ENCODE measurements at places on chromosomes 5 and 9. TPM values are rescaled to one million over a fixed set of nuclear protein-coding genes. Genes with fewer than 3 reads are reported as not detected.

The PCDHGA3 gene
- total RNA-seq: not detected

The C1QTNF3 gene
- total RNA-seq: 2.1 TPM

The PKD2L2 gene
- not detected for total RNA-seq

The C5 gene
- 12.3 TPM for total RNA-seq

The ANGPTL2 gene
- total RNA-seq: not detected

The TLX3 gene
- total RNA-seq: 6.5 TPM

The LRSAM1 gene
- 12.0 TPM for total RNA-seq

The SPINK6 gene
- total RNA-seq: not detected

The NR5A1 gene
- not detected for total RNA-seq

The ACTBL2 gene
- 0.45 TPM for total RNA-seq

The NKD2 gene
- total RNA-seq: 0.47 TPM

The ZNF879 gene
- total RNA-seq: 1.4 TPM

The FAM221B gene
- total RNA-seq: not detected

The ASS1 gene
- total RNA-seq: 40.3 TPM

The PCDHB14 gene
- total RNA-seq: 6.3 TPM

- H3K27me3 ChIP-seq: no peaks in the 10 kb centered on the region
- H3K4me3 ChIP-seq: no peak overlapping the region
- H3K36me3 ChIP-seq: no peaks in the 10 kb centered on the region
- DNase-seq: no peak
These were observed 141.6 kb downstream of the NR3C1 start for GRCh38 chr5:143261748-143262392.

DNA sequence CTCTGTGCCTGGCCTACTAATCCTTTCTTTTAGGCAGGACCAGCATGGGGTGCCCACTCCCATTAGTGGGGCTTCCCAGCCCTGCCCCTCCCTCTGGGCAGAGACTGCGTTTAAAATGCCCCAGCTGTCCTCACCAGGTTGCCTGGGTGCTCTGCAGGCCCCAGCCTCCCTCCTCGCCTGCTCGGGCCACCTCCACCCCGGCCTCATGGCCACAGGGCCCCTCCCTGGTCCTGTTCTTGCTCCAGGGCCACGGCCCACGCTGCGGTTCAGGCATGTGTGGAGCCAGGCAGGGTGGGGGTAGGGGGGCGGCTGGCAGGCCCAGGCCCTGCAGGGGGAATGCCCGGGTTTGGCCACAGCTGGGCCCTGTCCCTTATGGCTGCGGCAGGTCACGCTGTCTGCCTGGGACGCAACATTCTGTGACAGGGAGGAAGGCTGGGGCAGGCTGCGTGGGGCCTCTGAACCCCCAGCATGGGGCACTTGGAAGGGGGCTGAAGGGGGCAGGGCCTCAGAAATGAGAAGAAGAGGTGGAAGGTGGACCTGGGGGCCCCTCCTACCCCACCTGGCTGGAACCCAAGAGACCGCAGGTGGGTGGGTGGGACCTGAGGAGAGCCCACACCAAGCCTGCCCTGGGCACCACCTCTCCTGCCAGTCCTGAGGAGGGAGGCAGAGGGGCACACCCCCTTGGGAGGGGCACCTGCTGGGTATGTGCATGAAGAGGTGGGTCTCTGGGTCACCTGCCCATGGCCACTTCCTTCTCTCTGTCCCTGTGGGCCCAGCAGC lies at the start of gene LCN12:
Gene LCN12, plus strand, starts transcription at position 733 of the 780 bp plus-strand sequence. CDS start 55 bp downstream, outside the sequence.
- H3K27ac ChIP-seq: no peak within 1 kb of the TSS
- no peaks in the 10 kb centered on the region for H3K27me3 ChIP-seq
- H3K4me1 ChIP-seq: no peaks in the 10 kb centered on the region
- H3K36me3 ChIP-seq: peaks cover 19% of the 10 kb centered on the region
- H3K4me3 ChIP-seq: no peak within 1 kb of the TSS
- no peak for DNase-seq

GRCh38 chr5:143222287-143223231 lies 180.9 kb downstream of the NR3C1 start:
- peaks cover 21% of the 10 kb centered on the region for H3K4me1 ChIP-seq
- no peak overlapping the region for H3K27ac ChIP-seq
- DNase-seq: no peak
- H3K4me3 ChIP-seq: no peak overlapping the region
- no peaks in the 10 kb centered on the region for H3K27me3 ChIP-seq

DNA sequence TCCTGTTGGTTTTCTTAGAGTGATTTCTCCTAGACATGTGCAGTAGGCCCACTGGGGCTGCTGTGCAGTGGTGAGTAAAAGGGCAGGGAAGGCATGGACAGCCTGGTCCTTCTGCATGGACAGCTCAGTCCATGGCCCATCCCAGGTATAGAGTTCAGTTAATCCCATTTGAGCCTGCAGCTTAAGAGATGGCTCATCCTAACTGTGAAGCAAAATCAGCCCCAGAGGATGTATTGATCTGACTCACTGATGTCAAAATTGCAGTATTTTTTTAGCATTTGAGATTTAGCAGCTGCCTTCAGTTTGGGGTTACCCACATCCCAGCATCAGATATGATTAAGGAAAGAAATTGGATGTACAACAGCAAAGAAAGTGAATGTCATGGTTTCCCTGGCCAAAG lies 93.4 kb downstream of the PDE6A start:
- H3K36me3 ChIP-seq: peaks cover 10% of the 10 kb centered on the region
- H3K27me3 ChIP-seq: no peaks in the 10 kb centered on the region
- peaks cover 7% of the 10 kb centered on the region for H3K4me1 ChIP-seq
- no peak overlapping the region for H3K27ac ChIP-seq
- H3K4me3 ChIP-seq: no peak overlapping the region
- no peak for DNase-seq

GRCh38 chr5:14417792-14418765 lies 163.5 kb upstream of the OTULINL start:
- no peak for DNase-seq
- H3K4me1 ChIP-seq: no peaks in the 10 kb centered on the region
- no peak overlapping the region for H3K27ac ChIP-seq

- H3K36me3 ChIP-seq: no peaks in the 10 kb centered on the region
- no peak overlapping the region for H3K27ac ChIP-seq
- DNase-seq: no peak
- no peaks in the 10 kb centered on the region for H3K4me1 ChIP-seq
These were observed 14.6 kb upstream of the C1QTNF3 start for GRCh38 chr5:34057569-34057968.

GRCh38 chr9:82673919-82674318 lies 389.0 kb downstream of the RASEF start:
- no peak overlapping the region for H3K4me3 ChIP-seq
- H3K27me3 ChIP-seq: no peaks in the 10 kb centered on the region
- no peak for DNase-seq
- H3K27ac ChIP-seq: no peak overlapping the region
- no peaks in the 10 kb centered on the region for H3K36me3 ChIP-seq

DNA sequence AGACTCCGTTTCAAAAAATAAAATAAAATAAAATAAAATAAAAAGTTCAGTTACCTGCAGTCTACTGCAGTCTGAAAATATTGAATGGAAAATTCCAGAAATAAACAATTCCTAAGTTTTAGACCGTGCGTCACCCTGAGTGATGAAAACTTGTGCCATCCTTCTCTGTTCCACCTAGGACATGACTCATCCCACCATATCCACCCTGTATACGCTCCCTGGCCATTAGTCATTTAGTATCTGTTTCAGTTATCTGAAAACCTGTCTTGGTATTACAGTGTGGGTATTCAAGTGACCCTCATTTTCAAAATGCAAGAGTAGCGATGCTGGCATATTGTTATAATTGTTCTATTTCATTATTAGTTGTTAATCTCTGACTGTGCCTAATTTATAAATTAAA lies 51.8 kb upstream of the TEX48 start:
- H3K4me1 ChIP-seq: no peaks in the 10 kb centered on the region
- H3K27me3 ChIP-seq: no peaks in the 10 kb centered on the region
- DNase-seq: no peak

DNA sequence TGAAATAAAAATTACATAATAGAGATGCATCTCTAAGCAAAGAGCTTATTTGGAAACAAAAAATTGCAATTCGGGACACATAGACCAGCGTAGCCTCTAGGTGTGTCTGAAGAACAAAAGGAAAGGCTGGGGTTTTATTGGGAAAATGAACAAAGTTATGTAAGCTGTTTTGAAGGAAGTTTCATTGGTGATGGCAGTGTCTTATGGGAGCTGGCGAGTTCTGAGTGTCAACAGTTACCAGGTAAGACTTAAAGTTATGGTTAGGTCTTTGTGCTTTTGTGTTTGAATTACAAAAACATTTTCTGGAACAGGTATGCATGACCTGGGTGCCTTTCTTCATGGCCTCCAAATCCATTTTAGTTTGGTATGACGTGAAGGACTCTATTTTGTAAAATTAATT lies 48.9 kb downstream of the SLC27A6 start:
- H3K4me1 ChIP-seq: no peaks in the 10 kb centered on the region
- H3K4me3 ChIP-seq: no peak overlapping the region
- DNase-seq: no peak
- H3K27me3 ChIP-seq: no peaks in the 10 kb centered on the region
- H3K27ac ChIP-seq: no peak overlapping the region

DNA sequence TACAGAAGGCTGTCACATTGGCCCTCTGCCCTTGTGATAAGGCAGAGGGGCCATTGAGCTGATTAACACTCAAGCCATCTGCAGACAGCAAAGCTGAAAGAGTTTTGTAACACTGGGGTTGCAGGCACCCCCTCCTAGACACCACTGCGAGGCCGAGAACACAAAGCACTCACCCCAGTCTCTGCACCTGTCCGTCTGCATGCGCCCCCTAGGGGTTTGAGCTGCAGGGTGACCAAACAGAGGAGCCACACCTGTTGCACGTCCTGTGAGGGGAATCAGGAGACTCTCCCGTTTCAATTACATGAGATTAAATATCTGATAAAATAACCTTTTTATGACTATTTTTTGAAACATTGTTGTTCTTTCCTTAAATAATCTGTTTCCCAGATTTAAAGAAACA lies 1180.4 kb downstream of the CDH9 start:
- no peak for DNase-seq
- no peak overlapping the region for H3K4me3 ChIP-seq
- H3K27ac ChIP-seq: no peak overlapping the region
- no peaks in the 10 kb centered on the region for H3K4me1 ChIP-seq

DNA sequence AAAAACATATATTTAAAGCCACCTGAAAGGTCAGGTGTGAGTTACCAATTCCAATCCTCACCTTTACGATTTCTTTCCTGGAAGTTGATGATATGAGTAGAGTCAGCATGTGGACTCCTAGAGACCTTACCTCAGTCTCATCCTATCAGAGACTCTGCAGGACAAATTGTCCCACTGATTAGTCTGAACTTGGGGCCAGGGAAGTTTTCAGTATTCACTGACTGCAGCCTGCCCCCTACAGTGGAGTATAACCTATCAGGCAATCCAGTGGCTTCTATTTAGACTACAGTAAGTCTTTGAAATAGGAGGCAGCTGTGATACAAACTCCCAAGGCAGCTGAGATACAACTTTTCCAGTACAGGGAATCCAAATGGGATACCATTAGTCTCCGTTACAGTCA lies 449.4 kb upstream of the CDH10 start:
- H3K27me3 ChIP-seq: no peaks in the 10 kb centered on the region
- DNase-seq: no peak
- no peak overlapping the region for H3K27ac ChIP-seq
- H3K36me3 ChIP-seq: no peaks in the 10 kb centered on the region
- no peak overlapping the region for H3K4me3 ChIP-seq
- H3K4me1 ChIP-seq: no peaks in the 10 kb centered on the region

DNA sequence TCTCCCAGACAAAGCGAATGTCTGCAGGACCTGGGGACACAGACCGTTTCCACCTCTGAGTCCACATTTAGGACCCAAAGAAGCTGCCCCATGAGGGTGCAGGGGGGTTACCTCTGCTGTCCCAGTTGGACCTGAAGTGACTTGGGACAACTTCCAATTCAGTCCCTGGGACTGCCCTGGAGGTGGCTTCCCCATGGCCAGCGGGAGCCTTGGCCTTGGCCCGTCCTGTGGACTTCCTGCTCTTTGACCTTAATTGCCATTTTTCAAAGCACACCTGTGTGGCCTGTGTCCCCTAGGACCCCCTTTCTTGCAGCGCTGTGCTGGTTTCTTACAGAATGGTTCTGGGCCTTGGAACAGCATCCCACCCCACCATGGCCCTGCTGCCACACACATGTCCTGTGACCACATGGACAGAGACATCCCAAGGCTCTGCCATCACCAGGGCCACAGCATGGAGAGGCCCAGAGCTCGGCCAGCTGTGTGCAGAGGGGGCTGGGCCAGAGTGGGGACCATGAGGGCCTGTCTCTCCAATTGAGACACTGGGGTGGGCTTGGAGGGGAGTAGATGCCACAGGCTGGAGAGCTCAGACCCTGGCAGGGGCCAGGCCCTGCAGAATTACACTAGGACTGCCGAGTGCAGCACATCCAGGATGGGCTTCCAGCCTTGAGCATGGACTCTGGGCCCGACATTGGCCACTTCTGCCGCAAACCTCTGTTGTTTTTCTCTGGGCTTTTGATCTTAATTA lies 45.8 kb downstream of the SECISBP2 start:
- H3K27me3 ChIP-seq: no peaks in the 10 kb centered on the region
- no peak overlapping the region for H3K27ac ChIP-seq
- no peaks in the 10 kb centered on the region for H3K4me1 ChIP-seq
- H3K4me3 ChIP-seq: no peak overlapping the region
- peaks cover 24% of the 10 kb centered on the region for H3K36me3 ChIP-seq

- no peaks in the 10 kb centered on the region for H3K27me3 ChIP-seq
- H3K4me3 ChIP-seq: no peak overlapping the region
- no peak overlapping the region for H3K27ac ChIP-seq
- DNase-seq: no peak
- no peaks in the 10 kb centered on the region for H3K36me3 ChIP-seq
These were observed 20.7 kb downstream of the UBAP2 start for GRCh38 chr9:34027845-34028574.

- DNase-seq: peak; percentile 35
- no peaks in the 10 kb centered on the region for H3K27me3 ChIP-seq
- peaks cover 27% of the 10 kb centered on the region for H3K4me1 ChIP-seq
- peak overlapping the region; percentile 66 for H3K27ac ChIP-seq
- H3K4me3 ChIP-seq: peak overlapping the region; percentile 28
These were observed 73.4 kb upstream of the BOD1 start for GRCh38 chr5:173689737-173690360.

GRCh38 chr5:11346336-11346735 lies 557.9 kb downstream of the CTNND2 start:
- no peaks in the 10 kb centered on the region for H3K27me3 ChIP-seq
- no peaks in the 10 kb centered on the region for H3K36me3 ChIP-seq
- no peak overlapping the region for H3K4me3 ChIP-seq
- no peaks in the 10 kb centered on the region for H3K4me1 ChIP-seq

DNA sequence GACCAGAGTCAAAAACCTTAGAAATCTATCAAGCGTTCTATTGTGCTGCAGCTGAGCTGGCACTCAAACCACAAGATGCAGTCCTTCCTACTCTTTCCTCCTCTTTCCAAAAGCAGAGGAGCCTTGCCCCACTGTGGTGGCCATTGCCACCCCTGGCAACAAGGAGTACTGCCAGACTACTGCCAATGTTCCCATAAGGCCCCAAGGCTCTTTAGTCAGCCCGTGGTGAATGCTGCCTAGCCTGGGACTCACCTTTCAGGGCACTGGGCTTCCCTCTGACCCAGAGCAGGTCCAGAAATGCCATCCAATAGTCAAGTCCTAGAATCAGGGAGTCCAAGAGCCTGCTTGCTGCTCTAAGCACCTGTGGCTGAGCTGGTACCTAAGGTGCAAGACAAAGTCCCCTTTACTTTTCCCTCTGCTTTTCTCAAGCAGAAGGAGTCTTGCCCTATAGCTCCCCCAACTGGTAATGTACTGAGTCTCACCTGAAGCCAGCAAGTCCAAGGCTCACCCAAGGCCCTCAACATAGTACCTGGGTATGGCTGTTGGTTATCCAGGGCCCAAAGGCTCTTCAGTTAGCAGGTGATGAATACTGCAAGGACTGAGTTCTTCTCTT lies 219.4 kb downstream of the ATPSCKMT start:
- H3K4me1 ChIP-seq: no peaks in the 10 kb centered on the region
- no peaks in the 10 kb centered on the region for H3K27me3 ChIP-seq
- peak; percentile 58 for DNase-seq

- H3K4me3 ChIP-seq: no peak overlapping the region
- H3K4me1 ChIP-seq: peaks cover 11% of the 10 kb centered on the region
- DNase-seq: no peak
- peaks cover 12% of the 10 kb centered on the region for H3K36me3 ChIP-seq
- no peaks in the 10 kb centered on the region for H3K27me3 ChIP-seq
These were observed 26.9 kb downstream of the TBC1D2 start for GRCh38 chr9:98228392-98229089.

Measured in Calu3 (cell line).